Suprapubic skin (tissue), 4 donors: ENCODE measurements at places on chromosomes 6 and 20.
A peak's percentile ranks its signal among the peaks of the same experiment; 100 is the strongest.

GRCh38 chr20:64157878-64158277 is 6.4 kb upstream of the MYT1 start:
- no peak for DNase-seq
- no peak overlapping the region for H3K27ac ChIP-seq
- H3K27me3 ChIP-seq, result peaks cover 88% of the 10 kb centered on the region
- H3K36me3 ChIP-seq, result no peaks in the 10 kb centered on the region
- H3K4me3 ChIP-seq, result no peak overlapping the region

GRCh38 chr20:41853806-41854205 is 235.6 kb upstream of the CHD6 start:
- no peak overlapping the region for H3K4me3 ChIP-seq
- H3K27ac ChIP-seq, result no peak overlapping the region
- H3K4me1 ChIP-seq, result no peaks in the 10 kb centered on the region
- no peaks in the 10 kb centered on the region for H3K27me3 ChIP-seq
- H3K36me3 ChIP-seq, result no peaks in the 10 kb centered on the region
- no peak for DNase-seq

GRCh38 chr6:12535586-12536314 is 180.8 kb upstream of the PHACTR1 start:
- H3K36me3 ChIP-seq, result no peaks in the 10 kb centered on the region
- no peaks in the 10 kb centered on the region for H3K27me3 ChIP-seq
- no peak overlapping the region for H3K4me3 ChIP-seq
- no peaks in the 10 kb centered on the region for H3K4me1 ChIP-seq
- no peak for DNase-seq

DNA sequence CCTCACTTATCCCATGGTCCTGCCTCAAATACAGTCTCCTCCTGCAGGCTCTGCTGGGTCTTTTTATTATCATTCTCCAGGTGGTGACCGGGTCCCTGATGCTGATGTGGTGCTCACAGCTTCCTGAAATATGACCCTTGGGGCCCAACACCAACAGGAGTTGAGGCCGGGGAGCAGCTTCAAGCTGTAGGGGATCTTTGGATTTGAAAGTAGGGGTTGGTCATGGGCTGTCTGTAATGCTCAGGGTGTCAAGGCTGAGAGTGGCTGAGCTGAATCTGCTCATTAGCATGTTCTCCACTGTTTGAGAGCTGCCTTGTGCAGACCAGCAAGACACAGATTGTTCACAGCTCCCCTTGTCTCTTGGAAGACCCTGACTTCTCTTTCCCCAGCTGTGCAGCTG is 35.5 kb downstream of the HLA-F start:
- H3K4me1 ChIP-seq, result peaks cover 8% of the 10 kb centered on the region
- H3K4me3 ChIP-seq, result no peak overlapping the region
- H3K27me3 ChIP-seq, result peaks cover 12% of the 10 kb centered on the region
- H3K27ac ChIP-seq, result no peak overlapping the region
- DNase-seq, result no peak

GRCh38 chr6:138857775-138858174 is 61.9 kb downstream of the ECT2L start:
- H3K27me3 ChIP-seq, result no peaks in the 10 kb centered on the region
- H3K36me3 ChIP-seq, result no peaks in the 10 kb centered on the region
- no peaks in the 10 kb centered on the region for H3K4me1 ChIP-seq
- no peak overlapping the region for H3K4me3 ChIP-seq
- no peak overlapping the region for H3K27ac ChIP-seq

DNA sequence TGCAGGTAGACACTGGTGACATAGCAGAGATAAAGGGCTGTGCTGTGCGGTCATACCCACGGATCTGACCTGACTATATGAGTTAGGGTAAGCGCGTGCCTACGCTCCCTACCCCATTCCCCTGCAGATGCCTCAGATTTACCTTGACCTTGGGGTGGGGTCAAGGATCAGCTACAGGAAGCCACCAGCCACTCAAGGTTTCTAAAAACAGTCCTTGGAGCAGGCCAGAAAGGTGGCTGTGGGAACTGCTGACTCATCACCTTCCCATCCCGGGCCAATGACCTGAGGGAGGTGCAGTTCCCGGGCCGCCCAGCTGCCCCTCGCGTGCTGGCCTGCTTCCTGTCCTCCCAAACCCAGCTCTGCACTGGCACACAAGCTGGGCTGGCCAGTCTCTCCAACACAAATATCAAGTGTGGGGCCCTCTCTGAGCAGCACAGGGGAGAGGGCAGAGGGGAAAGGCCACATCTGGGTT is 23.0 kb downstream of the KCNK5 start:
- DNase-seq, result no peak
- H3K4me3 ChIP-seq, result no peak overlapping the region
- peaks cover 34% of the 10 kb centered on the region for H3K4me1 ChIP-seq

DNA sequence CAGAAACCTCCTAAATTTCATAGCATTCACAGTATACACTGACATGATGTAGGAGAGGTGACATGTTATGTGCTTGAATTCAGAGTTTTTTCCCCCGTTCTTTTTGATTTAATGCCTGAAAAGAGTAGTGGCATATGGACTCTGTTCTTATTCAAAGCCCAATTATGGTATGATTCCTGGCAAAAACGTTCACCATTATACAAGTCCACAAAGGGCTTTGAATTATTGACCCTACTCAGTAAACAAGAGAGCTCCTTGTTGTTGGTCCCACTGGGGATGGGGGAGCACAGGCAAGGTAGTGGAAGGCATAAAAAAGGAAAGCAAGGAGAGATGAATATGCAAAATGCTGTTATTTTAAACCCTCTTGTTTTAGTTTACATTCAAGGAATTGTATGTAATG is 136.0 kb upstream of the AHI1 start:
- H3K36me3 ChIP-seq, result no peaks in the 10 kb centered on the region
- no peaks in the 10 kb centered on the region for H3K27me3 ChIP-seq
- no peak overlapping the region for H3K27ac ChIP-seq
- no peaks in the 10 kb centered on the region for H3K4me1 ChIP-seq
- no peak overlapping the region for H3K4me3 ChIP-seq

DNA sequence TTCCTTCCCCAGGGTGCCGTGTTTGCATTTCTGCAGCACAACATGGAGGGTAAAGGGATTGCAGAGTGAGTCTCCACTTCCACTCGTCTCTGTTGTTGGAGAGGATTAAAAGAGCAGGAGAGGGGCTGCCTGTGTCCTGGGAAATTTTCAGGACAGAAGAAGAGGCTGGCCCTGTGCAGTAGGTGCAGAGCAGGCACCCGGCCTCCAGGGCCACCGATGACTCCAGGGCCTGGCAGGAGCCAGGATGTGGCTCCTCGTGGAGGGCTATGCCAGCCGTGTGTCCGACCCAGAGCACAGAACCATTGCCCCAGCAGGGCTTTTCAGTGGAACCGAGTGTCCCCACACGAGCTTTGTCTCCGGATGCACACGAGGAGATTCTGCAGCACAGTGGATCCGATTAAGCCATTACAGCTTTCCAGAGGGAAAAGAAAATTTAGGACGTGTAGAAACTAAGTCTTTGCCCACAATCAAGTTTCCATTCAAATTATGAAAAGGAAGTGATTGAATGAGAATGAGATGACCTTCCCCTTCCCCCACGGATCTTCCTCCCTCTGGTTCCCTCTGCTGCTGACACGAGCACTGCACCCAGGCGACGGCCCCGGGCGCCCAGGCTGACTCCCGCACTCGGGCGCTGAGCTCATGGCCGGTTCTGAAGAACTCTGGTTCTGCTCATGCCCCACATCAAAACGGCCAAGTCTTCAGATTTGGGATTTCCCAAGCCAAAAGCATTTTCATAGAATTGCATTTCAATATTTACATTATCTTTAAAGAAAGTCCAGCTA is 43.1 kb upstream of the UNC93A start:
- no peak overlapping the region for H3K4me3 ChIP-seq
- H3K4me1 ChIP-seq, result no peaks in the 10 kb centered on the region
- DNase-seq, result no peak
- H3K27ac ChIP-seq, result no peak overlapping the region

DNA sequence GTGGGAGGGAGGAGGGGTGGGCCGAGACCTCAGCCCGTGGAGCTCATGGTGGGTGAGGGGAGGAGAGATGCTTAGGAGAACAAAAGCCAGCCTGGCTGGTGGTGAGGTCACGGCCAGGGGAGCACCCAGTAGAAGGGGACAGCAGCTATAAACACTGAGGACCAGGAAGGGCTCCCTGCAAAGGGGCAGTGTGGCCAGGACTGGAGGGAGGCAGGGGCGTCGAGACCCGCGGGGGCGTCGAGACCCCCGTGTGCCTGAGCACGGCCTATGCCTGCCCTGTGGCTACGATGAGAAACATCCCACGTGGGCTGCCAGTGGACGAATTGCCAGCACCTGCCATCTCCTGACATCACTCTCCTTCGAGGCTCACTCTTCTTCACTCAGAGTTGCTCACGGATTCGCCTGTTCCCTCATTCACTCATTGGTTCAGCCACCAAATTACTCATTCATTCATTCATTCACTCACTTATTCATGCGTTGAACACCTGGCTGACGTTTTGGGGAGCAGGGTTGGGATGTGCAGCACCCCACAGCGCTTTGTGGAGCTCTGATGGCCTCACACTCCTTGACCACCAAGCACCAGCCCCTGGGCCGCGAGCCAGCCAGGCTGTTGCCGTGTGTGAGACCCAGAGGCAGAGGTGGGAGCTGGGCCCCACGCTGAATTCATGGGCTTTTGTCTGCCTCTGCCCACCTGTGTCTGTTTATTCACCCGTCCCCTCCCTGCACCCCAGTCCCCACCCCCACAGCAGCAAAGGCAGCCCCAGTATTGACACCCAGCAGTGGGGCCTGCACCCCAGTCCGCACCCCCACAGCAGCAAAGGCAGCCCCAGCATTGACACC is 61.2 kb upstream of the BHLHE23 start:
- H3K4me3 ChIP-seq, result no peak overlapping the region
- no peak for DNase-seq
- H3K27ac ChIP-seq, result no peak overlapping the region
- no peaks in the 10 kb centered on the region for H3K36me3 ChIP-seq
- H3K4me1 ChIP-seq, result no peaks in the 10 kb centered on the region

DNA sequence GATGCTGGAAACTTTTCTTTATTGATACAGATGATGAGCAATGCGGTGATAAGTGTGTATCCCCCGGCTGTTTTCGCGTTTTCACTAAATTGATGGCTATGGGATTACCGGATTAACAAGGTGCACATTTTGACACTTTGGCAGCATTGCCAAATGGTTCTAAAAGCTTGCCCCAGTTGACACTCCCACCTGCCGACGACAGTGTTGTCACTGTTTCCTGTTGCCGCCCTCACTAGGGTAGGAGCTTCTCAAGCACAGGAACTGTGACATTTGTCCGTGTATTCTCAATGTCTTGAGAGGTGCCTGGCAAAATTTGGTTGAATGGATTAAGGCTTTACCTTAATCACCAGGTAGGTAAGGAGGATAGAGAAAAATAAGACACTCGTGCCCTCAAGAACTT is 9.8 kb upstream of the MAPK13 start:
- peak overlapping the region; percentile 68 for H3K27ac ChIP-seq
- H3K36me3 ChIP-seq, result no peaks in the 10 kb centered on the region
- peak overlapping the region; percentile 14 for H3K4me3 ChIP-seq

- H3K27ac ChIP-seq, result no peak overlapping the region
- peak overlapping the region; percentile 39 for H3K4me3 ChIP-seq
- H3K27me3 ChIP-seq, result no peaks in the 10 kb centered on the region
- no peaks in the 10 kb centered on the region for H3K36me3 ChIP-seq
- peaks cover 44% of the 10 kb centered on the region for H3K4me1 ChIP-seq
- DNase-seq, result no peak
These were observed 150.8 kb downstream of the PRL start for GRCh38 chr6:22145823-22146677.

- peaks cover 61% of the 10 kb centered on the region for H3K4me1 ChIP-seq
- no peak overlapping the region for H3K4me3 ChIP-seq
- no peaks in the 10 kb centered on the region for H3K36me3 ChIP-seq
- peak overlapping the region; percentile 74 for H3K27ac ChIP-seq
These were observed 127.5 kb downstream of the RIN2 start for GRCh38 chr20:19885594-19885938.

DNA sequence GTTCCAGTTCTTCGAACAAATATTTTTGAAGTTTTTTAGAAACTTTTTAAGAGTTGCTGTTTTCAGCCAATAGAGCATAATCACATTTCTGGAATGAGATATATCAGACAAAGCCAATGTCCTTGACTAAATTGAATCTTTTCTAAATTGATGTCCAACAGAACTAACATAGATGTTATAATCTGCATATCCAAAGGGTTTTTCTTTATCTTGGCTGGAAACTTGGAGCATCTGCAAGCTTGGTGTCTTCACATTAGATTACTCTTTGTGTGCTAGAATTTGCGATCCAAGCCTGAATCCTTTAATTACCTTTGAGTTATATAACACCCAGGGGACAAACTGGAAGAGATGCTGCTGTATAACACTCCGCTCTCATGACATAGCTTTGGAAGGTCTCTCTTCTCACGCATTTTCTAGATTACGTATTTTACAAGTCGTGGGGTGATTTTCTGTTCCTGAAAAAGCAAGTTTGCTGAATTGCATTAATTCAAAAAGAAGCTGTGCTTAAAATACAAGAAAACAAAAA is 64.4 kb upstream of the FUCA2 start:
- DNase-seq, result no peak
- no peaks in the 10 kb centered on the region for H3K27me3 ChIP-seq
- no peak overlapping the region for H3K27ac ChIP-seq
- H3K4me1 ChIP-seq, result peaks cover 10% of the 10 kb centered on the region
- no peaks in the 10 kb centered on the region for H3K36me3 ChIP-seq

- H3K27me3 ChIP-seq, result no peaks in the 10 kb centered on the region
- peaks cover 5% of the 10 kb centered on the region for H3K4me1 ChIP-seq
- no peaks in the 10 kb centered on the region for H3K36me3 ChIP-seq
- H3K27ac ChIP-seq, result no peak overlapping the region
These were observed 33.4 kb upstream of the TUBB2A start for GRCh38 chr6:3190779-3191178.

- H3K4me3 ChIP-seq, result no peak overlapping the region
- no peak for DNase-seq
- no peaks in the 10 kb centered on the region for H3K36me3 ChIP-seq
- no peaks in the 10 kb centered on the region for H3K27me3 ChIP-seq
- no peak overlapping the region for H3K27ac ChIP-seq
These were observed 1005.8 kb upstream of the ADGRB3 start for GRCh38 chr6:67629258-67629657.

GRCh38 chr6:88982720-88983119 is 19.3 kb upstream of the RNGTT start:
- H3K27ac ChIP-seq, result no peak overlapping the region
- no peak overlapping the region for H3K4me3 ChIP-seq
- DNase-seq, result no peak
- no peaks in the 10 kb centered on the region for H3K36me3 ChIP-seq

GRCh38 chr6:16168858-16169257 is 40.0 kb downstream of the MYLIP start:
- no peaks in the 10 kb centered on the region for H3K36me3 ChIP-seq
- H3K4me3 ChIP-seq, result no peak overlapping the region

GRCh38 chr6:108720827-108721226 is 127.4 kb upstream of the ARMC2 start:
- no peaks in the 10 kb centered on the region for H3K27me3 ChIP-seq
- no peaks in the 10 kb centered on the region for H3K36me3 ChIP-seq
- no peak overlapping the region for H3K27ac ChIP-seq
- no peak for DNase-seq
- no peaks in the 10 kb centered on the region for H3K4me1 ChIP-seq

DNA sequence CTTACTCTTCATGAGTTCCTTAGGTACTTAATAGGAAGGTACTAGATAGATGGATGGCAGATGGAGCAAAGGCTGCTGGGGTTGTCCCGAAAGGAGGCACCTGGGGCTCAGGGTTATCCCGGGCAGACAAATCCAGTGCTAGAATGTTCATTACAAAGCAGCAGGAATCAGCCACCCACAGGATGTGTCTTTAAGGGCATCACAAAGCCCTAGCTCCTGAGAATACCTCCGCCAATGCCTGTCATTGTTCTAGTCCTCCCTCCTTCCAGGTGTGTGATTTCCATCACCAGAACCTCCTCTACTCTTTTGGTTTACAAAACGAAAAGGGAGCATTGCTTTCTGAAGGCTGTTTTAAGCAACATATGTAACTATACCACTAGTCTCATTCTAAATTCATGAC is 138.1 kb downstream of the KIF6 start:
- no peaks in the 10 kb centered on the region for H3K27me3 ChIP-seq
- no peaks in the 10 kb centered on the region for H3K36me3 ChIP-seq
- H3K4me1 ChIP-seq, result no peaks in the 10 kb centered on the region
- H3K4me3 ChIP-seq, result no peak overlapping the region
- no peak for DNase-seq
